ENCODE measurements at places on chromosomes 7 and 10. TPM values are rescaled to one million over a fixed set of nuclear protein-coding genes. Genes with fewer than 3 reads are reported as not detected.

GRCh38 chr10:120997313-120997712 is 146.2 kb downstream of the WDR11 start:
- H3K27ac ChIP-seq = no peak overlapping the region
- no peak overlapping the region for H3K4me3 ChIP-seq
- DNase-seq = no peak
- peaks cover 1% of the 10 kb centered on the region for H3K27me3 ChIP-seq
- no peaks in the 10 kb centered on the region for H3K4me1 ChIP-seq

DNA sequence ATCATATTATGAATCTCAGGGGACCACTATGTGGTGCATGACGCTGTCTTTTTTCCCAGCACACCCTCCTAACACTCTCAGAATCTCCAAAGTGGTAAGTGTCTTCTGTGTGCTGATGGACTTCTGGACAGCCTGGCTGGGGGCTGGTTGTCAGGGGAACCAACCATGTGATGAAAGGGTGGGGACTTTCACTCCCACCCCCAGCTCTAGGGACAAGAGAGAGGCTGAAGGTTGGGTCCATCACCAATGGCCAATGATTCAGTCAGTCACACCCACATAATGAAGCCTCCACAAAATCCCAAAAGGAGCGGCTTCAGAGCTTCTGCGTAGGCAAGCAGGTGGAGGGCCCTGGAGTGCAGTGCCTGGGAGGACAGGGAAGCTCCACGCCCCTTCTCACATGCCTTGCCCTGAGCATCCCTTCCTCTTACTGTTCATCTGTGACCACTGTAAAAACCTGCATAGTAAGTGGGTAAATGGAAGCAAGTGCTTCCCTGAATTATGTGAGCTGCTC is 44.6 kb downstream of the RASGEF1A start:
- DNase-seq = no peak
- no peak overlapping the region for H3K4me3 ChIP-seq
- H3K27me3 ChIP-seq = peaks cover 2% of the 10 kb centered on the region
- no peaks in the 10 kb centered on the region for H3K36me3 ChIP-seq

DNA sequence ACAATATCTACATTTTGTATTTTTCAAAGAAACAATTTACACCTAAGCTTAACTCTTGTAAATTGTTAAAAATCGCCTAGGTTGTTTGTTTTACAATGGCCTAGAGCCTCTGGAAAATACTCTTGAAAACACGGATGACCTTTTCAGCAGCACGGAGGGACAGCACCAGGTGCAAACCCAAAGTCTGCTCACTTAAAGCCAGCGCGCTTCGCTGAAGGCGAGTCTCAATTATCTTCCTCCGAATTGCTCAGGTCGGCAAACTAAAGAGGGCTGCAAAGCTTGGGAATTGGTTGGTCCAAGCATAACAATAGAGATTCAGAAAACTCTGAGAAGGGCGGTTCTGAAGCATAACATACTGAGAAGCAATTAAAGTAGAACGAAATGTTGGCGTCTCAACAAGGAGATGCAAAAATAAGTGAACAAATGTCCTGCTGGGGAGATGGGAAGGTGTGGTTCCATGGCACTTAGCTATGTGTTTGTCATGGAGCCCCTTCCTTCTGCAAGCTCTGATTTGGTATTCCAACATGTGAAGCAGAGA is 139.9 kb upstream of the PITRM1 start:
- no peaks in the 10 kb centered on the region for H3K4me1 ChIP-seq
- no peak for DNase-seq
- no peak overlapping the region for H3K4me3 ChIP-seq

GRCh38 chr10:3699916-3700315 is 85.1 kb downstream of the KLF6 start:
- H3K4me1 ChIP-seq = no peaks in the 10 kb centered on the region
- H3K4me3 ChIP-seq = no peak overlapping the region
- no peak overlapping the region for H3K27ac ChIP-seq

- H3K27ac ChIP-seq = no peak overlapping the region
- no peak overlapping the region for H3K4me3 ChIP-seq
- no peaks in the 10 kb centered on the region for H3K4me1 ChIP-seq
- no peak for DNase-seq
- H3K36me3 ChIP-seq = no peaks in the 10 kb centered on the region
Measured at GRCh38 chr7:21020667-21021066, 234.0 kb upstream of the SP8 start.

DNA sequence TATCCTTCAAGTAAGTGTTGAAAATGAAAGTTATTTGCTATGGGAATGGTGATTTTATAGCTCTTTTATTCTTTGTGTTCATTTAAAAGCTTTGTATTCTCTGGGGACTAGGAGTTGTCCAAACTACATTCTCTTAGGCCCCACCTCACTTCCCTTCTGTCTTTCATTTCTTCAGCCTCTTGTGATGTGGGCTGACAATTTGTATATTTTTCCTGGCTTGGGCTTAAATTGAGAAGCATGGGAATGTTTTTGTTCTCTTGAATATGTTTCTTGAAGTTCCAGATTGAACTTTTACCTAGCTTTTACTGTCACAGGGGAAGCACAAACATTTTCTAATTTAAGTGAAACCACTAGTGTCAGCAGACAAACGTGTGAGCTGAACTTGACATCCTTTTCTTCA is 27.9 kb downstream of the BBS9 start:
- H3K27ac ChIP-seq = no peak overlapping the region
- no peak overlapping the region for H3K4me3 ChIP-seq
- DNase-seq = no peak
- H3K4me1 ChIP-seq = no peaks in the 10 kb centered on the region

DNA sequence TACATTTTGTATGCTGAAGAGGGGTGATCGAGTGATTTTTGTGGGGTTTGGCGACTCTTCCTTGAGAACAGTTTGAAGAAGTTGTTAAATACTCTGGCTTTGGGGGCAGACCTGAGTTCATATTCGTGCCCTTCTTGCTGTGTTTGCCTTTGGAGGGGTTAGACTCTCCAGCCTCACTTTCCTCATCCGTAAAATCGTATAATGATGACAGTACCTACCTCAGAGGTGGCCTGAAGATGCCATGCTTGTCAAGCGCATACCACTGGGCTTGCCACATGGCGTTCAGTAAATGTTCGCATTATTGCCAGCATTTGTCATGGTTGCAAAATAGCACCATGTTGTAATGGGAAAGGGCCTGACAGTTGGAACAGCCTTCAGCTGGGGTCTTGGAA is 1.3 kb downstream of the STK17A start:
- H3K36me3 ChIP-seq = peaks cover 8% of the 10 kb centered on the region
- H3K4me3 ChIP-seq = peak overlapping the region; percentile 93
- peak overlapping the region; percentile 93 for H3K27ac ChIP-seq
- H3K27me3 ChIP-seq = peaks cover 2% of the 10 kb centered on the region

GRCh38 chr10:128031216-128031615 is 95.0 kb downstream of the MKI67 start:
- peaks cover 36% of the 10 kb centered on the region for H3K4me1 ChIP-seq
- no peak for DNase-seq
- no peak overlapping the region for H3K4me3 ChIP-seq
- H3K27me3 ChIP-seq = no peaks in the 10 kb centered on the region
- no peak overlapping the region for H3K27ac ChIP-seq

DNA sequence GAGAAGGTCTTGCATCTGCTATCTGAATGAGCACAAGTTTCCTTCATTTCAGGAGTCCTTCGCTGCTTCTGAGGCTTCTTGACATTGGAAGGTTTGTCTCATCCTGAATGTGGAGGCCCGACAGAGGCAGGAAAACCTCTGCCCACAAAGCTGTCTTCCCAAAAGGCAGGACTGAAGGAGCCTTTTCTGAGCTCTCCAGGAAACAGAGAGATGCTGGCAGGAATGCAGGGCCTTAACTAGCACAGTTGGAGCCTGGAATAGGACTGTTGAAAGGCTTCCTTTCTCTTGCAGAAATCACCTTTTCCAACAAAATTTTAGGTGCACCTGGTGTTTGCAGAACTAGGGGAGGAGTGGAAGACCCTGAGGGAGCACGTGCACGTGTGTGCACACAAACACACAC is 637.4 kb upstream of the MKI67 start:
- no peak overlapping the region for H3K4me3 ChIP-seq
- no peak for DNase-seq
- H3K36me3 ChIP-seq = no peaks in the 10 kb centered on the region
- no peaks in the 10 kb centered on the region for H3K27me3 ChIP-seq

The OR2A1 gene
- not detected for total RNA-seq

The C10orf62 gene
- not detected for total RNA-seq

Data from activated CD8-positive, alpha-beta T cell treated with anti-CD3 and anti-CD28 coated beads for 36 hours (primary cell).